ENCODE measurements at places on chromosomes 7 and 10.

GRCh38 chr10:26944261-26944882 is 83.6 kb upstream of the ABI1 start:
- DNase-seq, result no peak

DNA sequence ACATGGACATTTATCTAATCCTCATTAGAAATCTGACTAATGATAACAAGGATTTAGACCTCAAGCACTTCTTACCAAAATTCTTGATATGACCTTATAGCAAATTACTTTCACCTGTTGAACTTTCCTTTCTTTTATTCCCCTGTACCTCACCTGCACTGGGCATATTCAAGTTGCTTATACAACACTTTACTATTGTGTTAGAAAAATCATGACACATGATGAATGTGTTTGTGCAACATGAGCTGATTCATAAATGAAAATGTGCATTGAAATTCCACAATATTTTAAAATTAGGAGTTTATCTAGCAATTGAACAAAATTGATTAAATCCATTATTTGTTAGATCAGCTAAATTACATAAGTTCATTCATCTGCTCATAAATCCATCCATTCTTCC is 160.6 kb downstream of the CFTR start:
- no peak for DNase-seq

GRCh38 chr10:98344589-98345038 is 70.4 kb downstream of the PYROXD2 start:
- DNase-seq, result no peak

GRCh38 chr7:100691676-100692577 is 2.1 kb downstream of the GIGYF1 start:
- peak; percentile 87 for DNase-seq

GRCh38 chr10:70457759-70458305 is 16.4 kb upstream of the NODAL start:
- DNase-seq, result no peak

DNA sequence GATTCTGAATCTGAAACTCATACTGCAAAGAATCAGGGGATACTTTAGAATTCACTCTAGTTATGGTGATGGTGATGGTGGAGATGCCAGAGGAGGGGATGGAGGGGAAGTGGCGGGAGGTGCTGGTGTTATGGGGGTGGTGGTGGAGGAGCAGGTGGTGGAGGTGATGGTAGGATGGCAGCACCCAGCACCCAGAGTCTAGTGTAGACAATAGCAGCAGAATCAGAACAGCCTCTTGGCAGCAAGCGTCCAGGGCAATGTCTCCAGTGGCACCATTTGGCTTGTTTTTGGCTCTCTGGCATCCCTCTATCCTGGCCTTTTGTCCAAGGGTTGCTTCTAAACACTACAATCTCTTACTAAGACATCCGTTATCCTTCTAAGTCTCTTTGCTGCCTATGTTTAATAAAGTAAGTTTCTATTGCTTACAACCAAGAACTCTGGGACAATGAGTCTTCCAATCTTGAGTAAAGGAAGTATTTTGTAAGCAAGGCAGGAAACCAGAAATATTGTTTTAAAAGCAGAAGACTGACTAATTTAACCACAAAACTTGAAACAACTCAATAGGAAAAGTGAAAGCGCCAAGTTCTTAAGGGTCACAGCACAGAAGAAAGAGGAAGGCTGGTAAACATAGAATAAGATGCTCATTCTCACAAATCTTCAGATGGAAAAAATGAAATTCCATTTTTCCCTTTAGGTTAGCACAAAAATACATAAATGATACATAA is 42.4 kb upstream of the GDF10 start:
- peak; percentile 67 for DNase-seq
